ENCODE measurements at places on chromosomes 7 and 10.

DNA sequence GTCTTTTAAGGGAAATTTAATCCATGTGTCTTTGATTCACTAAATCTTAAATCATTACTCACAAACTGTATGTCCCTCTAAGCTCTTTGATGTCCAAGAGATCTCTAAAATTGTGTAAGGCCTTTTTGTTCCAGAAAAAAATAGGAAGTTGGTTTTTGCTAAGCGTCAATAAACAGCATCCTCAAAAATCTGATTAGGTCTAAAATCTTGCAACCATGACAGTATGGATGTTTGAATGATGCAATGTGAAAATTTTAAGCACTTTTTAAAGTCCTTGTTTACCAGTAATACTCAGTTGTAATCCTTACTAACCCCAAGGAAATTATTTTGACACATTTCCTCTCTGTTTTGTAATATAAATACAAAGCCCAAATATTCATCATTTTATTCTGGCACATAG is 6.8 kb downstream of the MET start:
- DNase-seq: no peak

GRCh38 chr10:85008488-85009184 is 680.2 kb downstream of the CCSER2 start:
- no peak for DNase-seq

GRCh38 chr7:7157177-7157886 is 25.0 kb upstream of the C1GALT1 start:
- DNase-seq: peak; percentile 70

- no peak for DNase-seq
Measured at GRCh38 chr7:136956232-136956631, 87.8 kb downstream of the CHRM2 start.

DNA sequence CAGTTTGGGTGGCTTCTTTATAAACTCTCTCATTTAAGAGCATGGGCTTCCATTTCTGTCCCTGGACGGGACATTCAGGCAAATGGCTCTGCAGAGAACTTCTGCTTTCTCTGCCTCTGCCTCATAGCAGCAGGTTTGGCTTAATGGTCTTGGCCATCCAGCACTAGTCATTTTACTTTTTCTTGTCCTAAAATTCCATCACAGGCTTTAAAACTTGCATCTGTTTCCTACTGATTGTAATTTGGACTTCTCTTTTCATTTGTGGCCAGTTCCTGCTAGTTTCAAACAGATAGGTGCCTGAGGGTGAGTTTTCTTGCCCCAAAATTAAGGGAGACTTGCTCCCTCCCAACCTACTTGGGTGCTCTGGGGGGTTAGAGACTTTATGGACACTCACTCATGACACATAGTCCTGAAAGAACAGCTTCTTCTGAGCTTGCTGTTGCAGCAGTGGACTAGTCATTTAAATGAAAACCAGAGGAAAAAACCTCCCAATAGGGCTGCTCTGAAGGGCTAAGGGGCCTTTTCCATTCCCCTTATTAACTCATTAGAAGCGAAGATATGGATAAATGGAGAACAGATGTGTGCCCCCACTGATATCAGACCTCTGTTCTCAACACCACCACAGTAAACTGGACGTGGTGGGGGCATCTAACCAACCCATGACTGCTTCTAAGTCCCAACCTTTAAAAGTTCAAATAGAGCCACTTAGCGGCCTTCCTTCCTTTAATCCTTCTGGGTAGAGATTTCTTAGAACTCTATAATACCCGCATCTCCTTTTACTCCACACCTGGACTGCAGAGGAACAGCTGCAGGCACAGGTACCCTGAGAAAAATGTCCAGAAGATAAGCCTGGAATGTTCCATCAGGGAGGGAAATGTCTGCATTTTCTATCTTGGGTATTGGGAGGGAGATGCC is 38.8 kb downstream of the SVOPL start:
- DNase-seq: no peak

DNA sequence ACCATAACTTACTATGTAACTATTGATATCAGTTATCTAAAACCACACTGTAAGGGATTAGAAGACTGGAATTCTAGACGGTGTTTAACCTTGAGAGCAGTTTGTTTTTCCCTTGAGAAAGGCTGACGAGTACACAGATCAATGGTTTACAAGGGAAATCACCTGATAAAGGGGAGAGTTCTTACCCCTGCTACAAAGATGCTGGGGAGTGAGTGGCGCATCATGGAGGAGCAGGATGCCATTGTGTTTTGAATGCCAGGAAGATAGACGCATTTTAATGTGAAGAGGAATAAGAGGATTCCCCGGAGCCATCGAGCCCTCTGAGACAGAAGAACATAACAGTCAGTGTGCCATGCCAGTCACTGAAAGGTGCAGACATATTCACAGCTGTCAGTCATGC is 145.2 kb downstream of the PKD1L1 start:
- no peak for DNase-seq

DNA sequence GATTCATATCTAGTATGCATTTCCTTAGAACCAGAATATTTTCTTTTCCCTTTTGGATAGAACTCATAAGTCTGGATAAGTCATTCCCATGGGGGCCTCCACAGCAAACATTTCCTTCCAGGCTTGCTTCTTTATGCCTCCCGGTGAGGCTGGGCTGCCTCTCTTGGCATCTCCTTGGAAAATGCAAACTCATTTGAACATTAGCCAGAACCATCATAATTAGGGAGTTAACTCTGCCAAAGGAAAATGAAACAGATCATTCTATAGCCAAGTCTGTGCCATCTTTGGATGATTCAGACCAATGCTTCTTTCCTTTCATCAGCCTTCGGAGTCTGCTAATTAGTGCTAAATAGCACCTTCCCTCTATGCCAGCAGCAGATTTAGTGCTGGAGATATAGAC is 81.1 kb downstream of the PLPP4 start:
- DNase-seq: no peak

DNA sequence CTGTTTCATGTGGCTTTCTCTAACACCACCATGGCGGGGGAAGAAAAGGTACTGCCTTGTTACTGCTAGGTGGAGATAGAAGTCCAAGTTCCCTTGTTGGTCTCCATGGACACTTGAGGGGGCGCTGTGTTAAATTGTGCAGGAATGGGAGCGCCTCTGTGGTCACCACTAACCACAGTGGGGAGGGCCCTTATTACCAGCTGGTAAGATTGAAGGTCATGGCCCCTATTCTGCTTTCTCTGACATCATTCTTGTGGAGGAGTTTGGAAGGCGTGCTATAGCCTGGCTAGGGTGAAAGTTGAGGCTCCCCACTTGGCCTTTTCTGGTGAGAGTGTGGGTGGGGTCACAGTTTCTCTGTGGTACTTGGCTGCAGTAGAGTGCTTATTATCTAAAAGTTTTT is 14.9 kb upstream of the MXI1 start:
- DNase-seq: no peak

- no peak for DNase-seq
Measured at GRCh38 chr7:56537477-56537876, 421.3 kb upstream of the NUPR2 start.

DNA sequence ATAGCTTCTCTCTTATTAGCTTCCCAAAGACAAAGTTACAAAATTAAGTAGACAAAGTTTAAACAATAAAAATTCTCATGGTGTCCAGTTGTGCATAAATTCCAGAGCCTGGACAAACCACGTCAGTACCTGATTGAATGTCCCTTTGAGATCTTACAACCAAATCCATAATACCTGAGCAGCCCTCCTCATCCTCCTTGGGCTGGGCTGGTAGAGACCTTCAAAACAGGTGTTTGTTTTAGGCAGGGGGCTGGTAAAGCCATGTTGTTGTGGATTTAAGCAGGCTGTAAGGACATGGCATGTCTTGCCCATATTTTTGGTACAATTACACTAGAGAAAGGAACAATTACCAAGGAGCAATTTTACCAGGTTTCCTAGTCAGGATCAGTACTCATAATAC is 2.1 kb downstream of the IFIT5 start:
- no peak for DNase-seq

DNA sequence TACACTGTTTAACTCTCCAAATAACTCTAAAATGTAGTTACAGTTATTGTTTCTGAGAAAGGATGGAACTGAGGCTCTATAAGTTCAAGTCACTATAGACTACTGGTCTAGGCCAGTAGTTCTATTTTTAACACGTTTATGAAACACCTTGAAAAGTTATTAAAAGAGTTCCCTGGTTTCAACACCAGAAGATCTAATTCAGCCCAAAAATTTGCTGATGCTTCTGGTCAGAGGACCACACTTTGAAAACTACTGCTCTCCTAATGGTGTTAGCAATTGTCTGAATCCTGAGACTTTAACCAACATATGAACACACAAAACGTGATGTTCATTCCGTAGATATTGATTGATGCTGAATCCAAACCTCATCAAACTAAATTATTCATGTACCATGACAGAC is 658.6 kb upstream of the STEAP1 start:
- no peak for DNase-seq

DNA sequence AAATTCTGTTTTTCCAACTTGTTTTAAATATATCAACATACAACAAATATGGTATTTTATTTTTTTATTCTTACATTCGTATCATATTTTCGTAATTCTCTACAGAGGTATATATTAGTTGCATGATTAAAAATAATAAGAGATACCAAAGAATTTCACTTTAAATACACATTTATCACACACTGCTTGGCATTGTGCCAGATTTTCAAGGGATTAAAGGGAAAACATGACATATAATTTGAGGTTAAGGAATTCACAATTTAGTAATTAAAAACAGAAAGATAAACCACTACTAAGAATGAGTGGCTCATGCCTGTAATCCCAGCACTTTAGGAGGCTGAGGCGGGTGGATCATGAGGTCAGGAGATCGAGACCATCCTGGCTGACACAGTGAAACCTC is 484.7 kb upstream of the SORCS1 start:
- no peak for DNase-seq

- no peak for DNase-seq
Measured at GRCh38 chr10:12549297-12549696, 199.9 kb downstream of the CAMK1D start.

GRCh38 chr10:28985137-28985885 is 303.6 kb upstream of the LYZL1 start:
- DNase-seq: no peak

- no peak for DNase-seq
Measured at GRCh38 chr10:95909561-95909960, 1.8 kb downstream of the CC2D2B start.

- DNase-seq: peak; percentile 27
Measured at GRCh38 chr10:30502266-30503060, 68.5 kb downstream of the MAP3K8 start.

- DNase-seq: no peak
Measured at GRCh38 chr10:69831231-69831855, 29.6 kb downstream of the COL13A1 start.

- no peak for DNase-seq
Measured at GRCh38 chr10:109931163-109931562, 7.9 kb upstream of the XPNPEP1 start.

- DNase-seq: no peak
Measured at GRCh38 chr7:120684463-120684862, 173.5 kb downstream of the TSPAN12 start.

Measured in femur (tissue), 1 donor.